ENCODE measurements at places on chromosomes 6 and 20.

DNA sequence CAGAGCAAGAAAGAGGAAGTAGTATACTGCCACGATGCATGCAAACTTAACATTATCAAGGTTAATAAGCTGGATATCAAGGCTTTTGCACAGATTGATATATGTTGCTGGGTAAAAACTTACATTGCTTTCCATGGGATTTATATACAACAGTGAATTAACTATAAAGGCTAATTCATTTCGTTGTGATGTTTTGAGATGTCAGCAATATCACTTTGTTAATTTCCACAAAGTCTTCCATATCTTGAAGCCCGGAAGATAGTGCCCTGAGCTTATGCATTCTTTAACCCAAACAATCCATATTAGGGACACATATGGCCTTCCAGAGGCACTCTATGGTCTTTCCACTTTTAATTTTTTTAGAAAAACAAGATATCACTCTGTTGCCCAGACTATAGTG is 603.5 kb downstream of the MAFB start:
- no peak for DNase-seq

DNA sequence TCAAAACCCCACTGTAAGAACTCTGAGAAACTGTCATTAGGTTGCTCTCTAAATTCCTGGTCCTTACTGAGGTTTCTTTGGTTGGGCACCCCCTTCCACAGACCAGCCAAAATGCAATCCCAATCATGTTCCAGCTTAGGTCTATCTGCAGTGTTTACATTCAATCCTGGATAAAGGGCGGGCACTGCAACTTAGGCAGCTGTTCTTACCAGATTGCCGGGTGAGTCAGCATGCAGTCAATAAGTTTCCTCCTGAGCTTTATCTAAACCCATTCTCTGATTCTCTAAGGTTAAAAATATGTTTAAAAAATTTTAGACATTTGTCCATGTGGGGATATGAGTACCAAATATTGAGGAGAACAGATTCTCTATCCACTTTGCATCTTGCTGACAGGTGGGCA is 197.8 kb downstream of the HAO1 start:
- DNase-seq, result peak; percentile 12

DNA sequence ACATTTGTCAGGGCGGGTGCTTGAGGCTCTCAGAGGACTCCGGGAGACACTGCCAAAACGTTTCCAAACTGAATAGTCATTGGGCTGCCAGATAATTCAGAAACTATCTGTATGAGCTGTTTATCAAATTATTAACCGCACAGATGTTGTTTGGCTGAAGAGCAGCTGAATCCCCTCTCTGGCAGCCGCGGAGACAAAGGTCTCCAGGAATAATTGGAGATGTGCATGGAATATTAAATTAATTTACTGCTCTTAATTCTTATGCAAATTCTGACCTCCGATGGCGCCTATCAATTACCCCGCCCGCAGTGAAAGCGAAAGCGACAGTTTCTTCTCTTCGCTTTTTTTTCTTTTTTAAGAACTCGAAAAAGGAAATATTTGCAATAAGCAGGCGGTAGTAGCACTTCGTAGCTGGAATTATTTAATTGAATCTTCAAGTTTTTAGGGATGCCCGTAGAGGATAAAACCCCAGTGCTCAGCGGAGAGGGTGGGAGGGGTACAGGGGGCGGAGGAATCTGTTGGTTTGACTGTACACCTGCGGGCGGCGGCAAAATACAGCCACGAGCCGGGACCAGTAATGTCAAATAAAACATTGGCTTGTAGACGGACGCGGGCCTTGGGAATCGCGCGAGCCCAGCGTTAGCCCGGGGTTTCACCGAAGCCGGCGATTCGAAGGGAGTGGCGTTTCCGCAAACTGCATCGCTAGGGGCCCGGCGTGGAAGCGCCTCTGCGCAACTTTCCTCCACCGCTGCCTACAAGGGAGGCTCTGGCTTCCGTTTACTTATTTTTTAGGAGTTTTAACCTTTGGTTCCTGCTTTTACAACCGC is 6.2 kb downstream of the LINC00237 start:
- no peak for DNase-seq

DNA sequence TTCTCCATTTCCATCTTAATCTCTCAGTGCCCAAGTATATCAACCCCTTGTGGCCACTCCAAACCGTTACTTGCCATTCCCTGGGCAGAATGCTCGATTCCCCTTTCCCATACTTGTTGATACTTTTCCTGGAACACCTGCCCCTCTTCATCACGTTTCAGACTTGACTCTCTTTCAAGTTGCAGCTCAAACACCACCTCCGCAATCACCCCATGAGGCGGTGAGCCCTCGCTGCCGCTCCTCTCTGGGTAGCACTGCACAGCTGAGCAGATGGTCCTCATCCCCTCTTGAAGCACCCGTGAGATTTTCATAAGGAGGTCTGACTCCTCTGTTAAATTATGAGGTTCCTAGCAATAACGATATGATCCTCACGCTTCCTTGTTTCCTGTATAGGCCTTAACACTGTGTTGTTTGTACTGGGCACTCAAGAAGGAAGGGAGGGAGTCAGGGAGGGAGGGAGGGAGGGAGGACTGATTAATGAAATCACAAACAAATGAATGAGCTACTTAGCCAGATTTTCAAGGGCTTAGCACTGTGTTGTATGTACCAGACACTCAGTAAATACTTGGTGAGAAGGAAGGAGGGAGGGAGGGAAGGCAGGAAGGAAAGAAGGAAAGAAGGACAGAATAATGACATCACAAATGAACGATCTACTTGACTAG is 8.0 kb upstream of the UQCC2 start:
- no peak for DNase-seq

GRCh38 chr20:10131732-10132345 is 86.8 kb upstream of the SNAP25 start:
- DNase-seq, result peak; percentile 78

GRCh38 chr6:15244620-15245360 is 1.1 kb upstream of the JARID2 start:
- peak; percentile 27 for DNase-seq

- DNase-seq, result no peak
Measured at GRCh38 chr6:11265932-11266331, 33.5 kb upstream of the NEDD9 start.
